Activated naive CD4-positive, alpha-beta T cell treated with anti-CD3 and anti-CD28 coated beads, Interleukin-2, amount 10 ng/mL, durations not matched to agents 5 hours and 36 hours (primary cell): ENCODE measurements at places on chromosomes 2 and 18. TPM values are rescaled to one million over a fixed set of nuclear protein-coding genes. Genes with fewer than 3 reads are reported as not detected.

The TXNDC2 gene
- not detected for total RNA-seq

The SLC35G4 gene
- total RNA-seq: not detected

The KCNF1 gene
- not detected for total RNA-seq

The TBR1 gene
- total RNA-seq: 0.18 TPM

The CD28 gene
- 132 TPM for total RNA-seq

The ACTR1B gene
- 84.6 TPM for total RNA-seq

The ANKRD30B gene
- total RNA-seq: not detected

The PRR30 gene
- not detected for total RNA-seq

The RFX8 gene
- total RNA-seq: 1.0 TPM

The VIT gene
- not detected for total RNA-seq

The LAMA1 gene
- total RNA-seq: not detected

The DRC1 gene
- total RNA-seq: not detected

The SLC8A1 gene
- 0.34 TPM for total RNA-seq

The AGXT gene
- total RNA-seq: not detected

The PLB1 gene
- total RNA-seq: 0.93 TPM

The ERBB4 gene
- total RNA-seq: not detected

The ATP6V1C2 gene
- total RNA-seq: not detected

The ALPG gene
- not detected for total RNA-seq

The CCBE1 gene
- not detected for total RNA-seq

The KIF5C gene
- total RNA-seq: 2.9 TPM

The FSHR gene
- total RNA-seq: not detected

The NOSTRIN gene
- total RNA-seq: not detected

The GDF7 gene
- not detected for total RNA-seq

The SLC9A4 gene
- total RNA-seq: 0.10 TPM

The C2orf66 gene
- 0.17 TPM for total RNA-seq

The DLX1 gene
- not detected for total RNA-seq

The PLEK gene
- 1.9 TPM for total RNA-seq

The NDUFS1 gene
- 54.4 TPM for total RNA-seq

The NABP1 gene
- 46.9 TPM for total RNA-seq

The SMIM21 gene
- not detected for total RNA-seq

The BOLL gene
- total RNA-seq: not detected

The SPC25 gene
- total RNA-seq: 32.1 TPM

The SMC6 gene
- total RNA-seq: 33.2 TPM

The BCL11A gene
- total RNA-seq: 0.03 TPM

The SAP130 gene
- total RNA-seq: 28.6 TPM

The CPO gene
- not detected for total RNA-seq

The LIPG gene
- total RNA-seq: 0.18 TPM

The SPHKAP gene
- total RNA-seq: not detected

The B3GNT7 gene
- total RNA-seq: not detected

The UCN gene
- total RNA-seq: 3.4 TPM

The DSG1 gene
- total RNA-seq: not detected

The EIF4E2 gene
- 72.2 TPM for total RNA-seq

The NTSR2 gene
- total RNA-seq: not detected

The GAREM2 gene
- 5.7 TPM for total RNA-seq
